ENCODE measurements at places on chromosomes 7 and 10.

DNA sequence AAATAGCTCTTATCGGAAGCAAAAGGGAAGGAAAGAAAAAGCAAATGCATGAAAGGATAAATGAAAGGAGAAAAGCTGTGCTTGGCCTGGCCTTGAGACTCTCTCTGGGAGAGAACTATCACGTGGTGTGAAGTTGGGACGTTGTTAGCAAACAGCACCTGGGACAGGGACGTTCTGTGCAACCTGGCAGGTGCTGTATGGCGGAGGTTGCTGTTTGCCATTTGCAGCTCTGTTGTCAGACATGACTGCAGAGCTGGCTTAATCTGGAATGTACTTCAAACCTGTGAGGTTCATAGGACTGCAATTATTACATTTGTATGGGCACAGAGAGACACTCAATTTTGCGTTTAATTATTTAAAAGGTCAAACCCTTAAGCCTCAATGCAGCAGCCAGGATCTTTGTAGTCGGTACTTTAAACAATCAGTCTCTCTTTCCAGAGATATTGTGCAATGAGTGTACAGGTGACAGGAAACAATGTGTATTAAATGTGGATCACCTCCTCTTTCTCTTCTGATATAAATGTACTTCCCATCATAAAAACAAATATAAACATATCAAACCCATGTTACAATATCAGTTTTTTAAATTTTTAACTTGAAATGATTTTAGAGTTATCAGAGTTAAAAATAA, 800.5 kb upstream of the KCND2 start:
- no peak for DNase-seq

DNA sequence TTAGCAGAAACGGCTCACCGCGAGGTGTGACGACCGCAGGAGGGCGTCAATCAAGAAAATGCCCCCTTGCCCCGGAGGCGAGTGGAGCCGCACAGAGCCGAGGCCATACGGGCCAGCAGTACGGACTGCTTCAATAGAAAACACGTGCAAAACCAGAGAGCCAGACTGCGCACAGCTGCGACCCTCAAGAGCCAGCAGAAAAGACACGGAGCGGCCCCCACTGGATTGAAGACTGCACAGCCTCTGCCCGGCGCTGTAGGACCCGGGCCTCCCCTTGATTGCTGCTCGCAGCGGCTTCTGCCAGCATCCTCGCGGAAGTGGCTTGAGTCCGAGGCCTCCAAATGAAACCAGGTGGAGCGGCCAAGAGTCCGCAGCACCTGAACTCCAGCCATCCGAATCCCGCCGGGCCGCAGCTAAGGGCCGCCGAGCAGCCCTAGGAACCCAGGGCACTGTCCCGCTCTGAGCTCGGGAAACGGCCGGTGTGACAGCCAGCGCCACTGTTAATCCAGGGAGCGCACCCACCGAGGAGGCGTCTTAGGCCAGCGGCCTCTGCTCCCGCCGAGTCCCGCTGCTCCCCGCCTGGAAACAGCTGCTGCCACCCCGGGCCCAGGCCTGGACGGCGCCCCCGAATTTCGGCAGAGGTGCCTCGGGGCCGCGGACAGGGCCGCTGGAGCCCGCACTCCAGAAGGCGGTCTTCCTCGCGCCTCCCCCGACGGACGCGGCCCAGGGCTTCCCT, 660 bp upstream of the HHEX start:
- peak; percentile 6 for DNase-seq

DNA sequence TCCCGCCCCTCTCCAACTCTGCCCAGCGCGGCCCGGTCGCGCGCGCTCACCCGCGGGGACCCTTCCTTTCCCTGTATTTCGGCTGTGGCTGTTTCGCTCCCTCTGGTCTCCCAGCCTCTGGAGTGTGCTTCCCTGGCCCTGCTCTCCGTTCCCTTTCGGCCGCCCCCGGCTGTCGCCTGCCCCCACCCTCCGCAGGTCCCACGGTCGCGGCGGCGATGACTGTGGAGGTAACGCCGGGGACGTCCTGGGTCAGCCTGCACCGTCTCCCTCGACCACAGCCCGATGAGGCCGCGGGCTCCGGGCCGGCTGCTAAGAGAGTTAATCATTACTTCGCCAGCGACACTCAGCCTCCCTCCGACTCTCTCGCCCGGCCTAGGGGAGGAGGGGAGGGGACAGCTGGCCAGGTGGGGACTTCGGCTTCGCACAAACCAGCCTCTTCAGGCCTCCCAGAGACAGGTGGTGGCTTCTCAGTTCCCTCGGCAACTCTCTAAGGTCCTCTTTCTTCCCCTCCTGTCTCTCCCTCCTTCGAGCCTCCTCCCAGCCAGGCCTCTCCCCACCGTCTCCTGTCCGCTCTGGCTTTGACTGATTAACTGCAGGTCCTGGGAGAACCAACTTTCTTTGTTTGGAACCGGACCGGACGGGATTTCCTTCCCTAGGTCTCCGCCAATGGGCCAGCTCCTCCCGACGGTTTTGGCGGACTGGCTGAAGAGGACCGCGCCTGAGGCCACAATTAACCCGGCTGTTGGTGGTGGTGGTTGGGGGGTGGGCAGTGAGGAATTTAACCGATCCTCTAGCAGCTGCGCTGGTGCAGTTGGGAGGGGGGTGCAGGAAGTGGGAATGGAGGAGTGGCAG, 5.6 kb upstream of the PAX2 start:
- DNase-seq: no peak

DNA sequence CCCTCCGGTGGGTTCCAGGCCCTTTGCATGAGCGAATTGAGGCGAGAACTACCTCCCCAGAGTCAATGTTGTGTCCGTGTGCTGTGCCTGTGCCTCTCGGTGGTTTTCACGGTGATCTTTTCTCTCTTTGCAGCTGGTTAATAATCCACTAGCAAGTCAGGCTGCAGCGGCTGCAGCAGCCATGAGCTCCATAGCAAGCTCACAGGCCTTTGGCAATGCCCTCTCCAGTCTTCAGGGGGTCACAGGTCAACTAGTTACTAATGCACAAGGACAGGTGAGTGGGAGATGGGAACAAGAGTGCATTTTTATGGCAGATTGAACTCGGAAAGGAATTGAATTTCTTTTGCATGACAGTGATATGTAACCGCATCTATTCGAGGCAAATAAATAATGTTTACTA, 159.7 kb upstream of the YAE1 start:
- DNase-seq: no peak

DNA sequence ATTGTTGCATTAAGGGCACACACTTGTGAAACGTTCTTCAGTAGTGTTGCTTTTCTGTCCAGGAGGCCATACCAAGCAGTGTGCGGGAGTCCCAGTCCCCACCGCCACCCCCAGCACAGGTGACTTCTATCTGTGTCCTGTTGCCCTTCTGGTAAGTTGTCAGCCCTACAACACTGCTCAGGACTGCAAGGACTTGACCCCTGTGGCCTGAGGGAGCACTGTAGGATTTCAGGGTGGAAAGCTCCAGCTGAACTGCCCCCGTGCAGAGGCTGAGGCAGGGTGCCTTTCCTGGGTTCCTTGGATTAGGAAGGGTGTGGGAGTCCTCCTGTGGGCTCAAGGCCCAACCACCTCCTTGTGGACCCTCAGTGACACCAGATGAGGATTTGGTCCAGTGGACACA, 26.8 kb upstream of the ZNF488 start:
- DNase-seq: no peak

DNA sequence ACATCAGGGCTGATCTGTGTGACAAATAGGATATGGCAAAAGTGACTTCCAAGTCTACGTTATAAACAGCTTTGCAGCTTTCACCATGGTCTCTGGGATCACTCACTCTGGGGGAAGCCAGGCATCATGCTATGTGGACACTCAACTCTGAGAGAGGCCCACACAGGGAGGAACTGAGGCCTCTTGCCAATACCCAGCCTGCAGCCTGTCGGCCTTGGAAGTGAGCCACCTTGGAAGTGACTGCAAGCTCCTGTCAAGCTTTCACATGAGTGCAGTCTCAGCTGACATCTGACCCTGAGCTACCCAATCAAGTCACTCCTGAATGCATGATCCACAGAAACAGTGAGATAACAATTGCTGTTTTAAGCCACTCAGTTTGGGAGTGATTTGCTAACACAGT, 56.5 kb downstream of the MMRN2 start:
- DNase-seq: no peak

GRCh38 chr10:132390170-132390920, 6.7 kb upstream of the PWWP2B start:
- no peak for DNase-seq

- no peak for DNase-seq
These were observed 64.9 kb downstream of the CRPPA start for GRCh38 chr7:16356301-16356958.

DNA sequence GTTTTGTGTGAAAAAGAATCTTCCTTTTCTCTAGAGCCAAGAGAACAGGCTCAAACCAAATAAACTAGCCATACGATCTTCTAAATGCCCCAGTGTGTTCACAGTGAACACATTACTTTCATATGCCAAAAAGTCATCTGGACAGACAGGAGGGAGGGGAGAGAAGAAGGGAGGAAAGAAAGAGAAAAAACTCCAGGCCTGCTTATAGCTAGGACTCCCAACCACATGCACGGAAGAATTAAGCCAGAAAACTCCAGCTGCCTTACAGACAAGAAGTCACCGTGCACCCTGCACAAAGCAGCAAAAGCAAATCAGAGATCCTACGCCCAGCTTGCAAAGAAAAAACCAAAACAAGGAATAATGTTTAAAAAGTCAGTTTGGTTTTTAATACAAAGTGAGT, 34.3 kb downstream of the SNX8 start:
- DNase-seq: no peak

DNA sequence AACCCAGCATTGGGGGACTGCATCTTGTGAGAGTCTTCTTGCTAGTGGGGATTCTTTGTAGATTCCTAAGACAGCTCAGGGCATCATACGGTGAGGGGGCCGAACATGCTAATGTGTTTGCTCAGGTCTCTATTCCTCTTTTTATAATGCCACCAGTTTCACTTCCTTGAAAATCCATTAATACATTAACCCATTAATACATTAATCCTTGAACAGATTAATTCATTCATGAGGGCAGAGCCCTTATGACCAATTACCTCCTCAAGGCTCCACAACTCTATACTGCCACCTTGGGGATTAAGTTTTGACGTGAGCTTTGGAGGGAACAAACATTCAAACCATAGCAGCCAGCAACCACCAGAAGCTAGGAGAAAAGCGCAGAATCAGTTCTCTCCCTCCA, 67.2 kb upstream of the POT1 start:
- no peak for DNase-seq

DNA sequence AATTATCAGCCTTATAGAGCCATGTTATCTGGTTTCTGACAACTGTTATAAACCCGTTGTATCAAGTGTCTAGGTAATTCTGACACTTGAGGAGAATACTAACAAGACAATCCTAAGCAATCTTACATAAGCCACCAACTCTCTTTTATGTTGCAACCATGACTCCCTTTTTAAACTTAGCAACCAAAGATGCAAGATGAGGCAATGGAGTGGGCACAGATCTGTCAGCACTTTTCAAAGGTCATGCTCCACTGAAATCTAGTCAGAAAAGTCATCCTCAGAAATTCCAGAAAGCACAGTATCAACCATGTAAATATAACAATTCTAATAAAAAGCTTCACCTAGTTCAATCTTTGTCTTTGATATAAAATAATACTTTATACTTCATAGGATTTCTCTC, 77.0 kb upstream of the SEMA3A start:
- DNase-seq: no peak

GRCh38 chr10:51028420-51028819, 45.9 kb upstream of the PRKG1 start:
- DNase-seq: no peak

GRCh38 chr10:110773693-110774068, 98.0 kb upstream of the PDCD4 start:
- DNase-seq: no peak

DNA sequence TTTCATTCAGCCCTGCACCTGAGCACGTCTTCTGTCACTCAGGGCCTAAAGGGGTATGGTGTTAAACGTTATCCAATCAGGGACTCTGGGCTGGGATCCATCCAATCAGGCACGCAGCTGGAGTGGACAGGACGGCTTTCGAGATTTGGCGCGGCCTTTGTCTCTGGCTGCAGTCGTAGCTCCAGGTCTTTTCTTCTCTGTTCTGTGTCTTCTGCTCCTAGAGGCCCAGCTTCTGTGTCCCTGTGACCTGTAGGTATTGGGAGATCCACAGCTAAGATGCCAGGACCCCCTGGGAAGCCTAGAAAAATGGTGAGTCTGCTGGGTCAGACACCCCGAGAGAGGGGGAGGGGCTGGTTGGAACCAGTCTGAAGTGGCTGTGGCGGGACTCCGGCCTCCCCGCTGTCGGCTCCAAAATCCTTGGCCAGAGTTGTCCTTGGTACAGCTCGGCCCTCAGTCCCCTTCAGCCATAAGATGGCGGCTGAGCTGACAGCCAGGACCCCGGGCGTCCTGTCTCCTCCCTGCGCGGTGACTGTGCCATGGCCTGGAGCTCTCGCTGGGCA, 11.7 kb upstream of the ZNF680 start:
- DNase-seq: no peak

- no peak for DNase-seq
These were observed 987 bp upstream of the EXOC6 start for GRCh38 chr10:92847202-92847864.

DNA sequence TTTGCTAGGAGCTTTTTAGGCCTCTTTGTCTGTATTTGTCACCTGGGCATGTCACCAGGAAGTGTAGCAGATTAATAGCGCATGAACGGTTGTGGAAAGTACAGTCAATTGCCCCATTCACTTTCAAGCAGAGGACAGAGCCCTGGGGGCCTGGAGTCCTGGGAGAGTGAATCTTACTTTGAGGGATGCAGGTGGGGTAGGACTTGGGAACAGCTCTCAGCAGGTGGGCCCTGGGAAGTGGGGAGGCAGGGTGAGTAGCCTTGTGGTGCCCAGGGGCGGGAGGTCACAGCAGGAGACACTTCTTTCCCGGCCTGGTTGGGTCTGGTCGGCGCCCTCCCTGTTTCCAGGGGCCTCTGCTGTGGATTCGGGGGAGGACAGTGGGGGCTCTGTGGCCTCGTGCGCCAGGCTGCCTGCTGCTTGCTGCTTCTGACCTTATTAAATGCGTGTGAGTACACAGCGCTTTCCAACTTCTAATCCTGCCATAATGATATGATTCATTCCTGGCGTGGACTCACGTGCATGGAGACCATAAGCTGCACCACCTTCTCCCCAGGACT, 51.6 kb upstream of the AQP1 start:
- no peak for DNase-seq

DNA sequence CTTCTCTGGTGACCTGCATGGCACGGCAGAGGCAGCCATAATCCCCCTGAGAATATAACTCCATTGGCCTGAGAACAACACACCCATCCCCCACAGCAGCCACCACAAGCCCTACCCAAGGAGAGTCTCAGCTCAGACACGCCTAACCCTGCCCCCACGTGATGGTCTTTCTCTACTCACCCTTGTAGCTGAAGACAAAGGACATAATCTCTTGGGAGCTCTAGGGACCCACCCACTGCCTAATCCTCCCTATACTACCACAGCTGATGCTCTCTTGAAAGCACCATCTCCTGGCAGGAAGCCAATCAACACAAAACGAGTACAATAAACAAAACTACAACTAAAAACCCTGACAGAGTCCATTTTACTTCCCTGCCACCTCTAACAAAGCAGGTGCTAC, 30.7 kb upstream of the HPSE2 start:
- no peak for DNase-seq

DNA sequence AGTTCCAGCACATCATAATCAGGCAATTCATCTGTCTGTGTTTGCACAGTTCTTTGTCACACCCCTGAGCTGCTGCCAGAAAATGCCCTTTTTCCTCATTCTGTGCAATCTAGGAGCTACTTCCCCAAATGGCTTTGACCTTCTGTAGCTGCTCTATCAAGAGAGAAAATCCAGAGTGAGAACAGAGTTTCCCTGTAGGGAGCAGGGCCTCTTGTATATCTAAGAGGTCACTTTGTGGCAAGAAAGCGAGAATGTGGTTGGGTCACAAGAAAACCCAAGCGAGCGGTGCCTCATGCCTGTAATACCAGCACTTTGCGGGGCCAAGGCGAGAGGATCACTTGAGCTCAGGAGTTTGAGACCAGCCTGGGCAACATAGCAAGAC, 24.3 kb downstream of the SLC29A3 start:
- DNase-seq: no peak

Measured in activated CD4-positive, alpha-beta T cell treated with anti-CD3 and anti-CD28 coated beads, Interleukin-2, amount 10 ng/mL, durations not matched to agents 7 days and 5 days (primary cell).